Fibroblast of the conjunctiva (primary cell): ENCODE measurements at places on chromosomes 2 and 18.

GRCh38 chr18:2855560-2856350 is 8.9 kb downstream of the EMILIN2 start:
- DNase-seq = no peak

DNA sequence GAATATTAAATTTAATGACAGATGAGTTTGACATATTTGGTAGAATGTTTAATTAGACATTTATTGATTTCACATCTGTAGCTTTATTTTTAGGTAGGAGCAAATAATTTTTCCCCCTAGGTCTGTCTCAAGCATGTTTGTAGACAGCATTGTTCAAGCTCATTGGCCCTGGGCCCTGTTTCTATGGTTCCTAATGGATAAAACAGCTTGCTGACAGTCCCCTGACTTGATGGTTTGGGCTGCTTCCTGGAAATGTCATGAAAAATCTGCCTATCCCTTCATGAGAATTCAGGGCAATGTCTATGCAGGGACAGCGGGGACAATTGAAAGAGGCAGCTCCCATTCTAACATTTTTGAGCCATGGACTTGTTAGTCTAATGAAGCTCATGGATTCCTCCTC is 14.6 kb upstream of the MEP1B start:
- DNase-seq = no peak

- no peak for DNase-seq
Measured at GRCh38 chr2:172405673-172406072, 21.7 kb upstream of the ITGA6 start.

GRCh38 chr18:13628211-13628610 is 98.1 kb downstream of the FAM210A start:
- DNase-seq = no peak
